ENCODE measurements at places on chromosomes 1 and 21. TPM values are rescaled to one million over a fixed set of nuclear protein-coding genes. Genes with fewer than 3 reads are reported as not detected.

Gene TTC13
- total RNA-seq: 9.6 TPM

Gene CRYAA
- total RNA-seq: not detected

Gene RPE65
- not detected for total RNA-seq

Gene TNN
- total RNA-seq: not detected

Gene EGLN1
- 63.1 TPM for total RNA-seq

Gene KIF26B
- total RNA-seq: 0.04 TPM

Gene LCE1D
- total RNA-seq: not detected

Gene RPS6KA1
- total RNA-seq: 15.2 TPM

Gene RBBP5
- 11.4 TPM for total RNA-seq

Gene OLIG2
- not detected for total RNA-seq

Gene EPHX1
- total RNA-seq: 193 TPM

Gene C1orf94
- not detected for total RNA-seq

Gene TMEM82
- not detected for total RNA-seq

Gene HCRTR1
- total RNA-seq: not detected

Gene CHRM3
- 0.16 TPM for total RNA-seq

Gene CYP4X1
- not detected for total RNA-seq

Measured in A549 treated with Mapracorat at 1 μM for 4 hours (cell line).